Ecto neural progenitor cell (in vitro differentiated cells): ENCODE measurements at places on chromosomes 11 and 22.

DNA sequence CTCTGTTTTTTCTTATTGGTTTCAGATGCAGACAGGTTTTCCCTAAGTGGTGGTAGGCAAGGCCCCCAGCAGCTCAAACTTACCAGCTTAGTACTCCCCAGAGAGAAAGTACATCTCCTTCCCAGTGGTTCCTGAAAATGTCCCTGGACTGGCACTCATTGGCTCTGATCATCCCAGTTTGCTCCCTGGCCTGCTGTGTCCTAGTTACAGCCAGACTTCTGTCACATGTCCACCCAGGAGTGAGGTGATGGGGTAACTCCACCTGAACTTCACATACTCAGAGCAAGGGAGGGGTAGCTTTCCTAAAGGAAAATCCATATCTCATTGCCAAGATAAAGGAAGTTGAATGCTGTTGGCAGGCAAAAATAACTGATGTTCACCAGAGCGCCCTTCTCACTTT is 237.0 kb upstream of the MPPED2 start:
- DNase-seq, result no peak

GRCh38 chr11:134226806-134227325 is 2.4 kb downstream of the VPS26B start:
- DNase-seq, result no peak

GRCh38 chr11:30619767-30620166 is 33.6 kb upstream of the MPPED2 start:
- DNase-seq, result no peak

DNA sequence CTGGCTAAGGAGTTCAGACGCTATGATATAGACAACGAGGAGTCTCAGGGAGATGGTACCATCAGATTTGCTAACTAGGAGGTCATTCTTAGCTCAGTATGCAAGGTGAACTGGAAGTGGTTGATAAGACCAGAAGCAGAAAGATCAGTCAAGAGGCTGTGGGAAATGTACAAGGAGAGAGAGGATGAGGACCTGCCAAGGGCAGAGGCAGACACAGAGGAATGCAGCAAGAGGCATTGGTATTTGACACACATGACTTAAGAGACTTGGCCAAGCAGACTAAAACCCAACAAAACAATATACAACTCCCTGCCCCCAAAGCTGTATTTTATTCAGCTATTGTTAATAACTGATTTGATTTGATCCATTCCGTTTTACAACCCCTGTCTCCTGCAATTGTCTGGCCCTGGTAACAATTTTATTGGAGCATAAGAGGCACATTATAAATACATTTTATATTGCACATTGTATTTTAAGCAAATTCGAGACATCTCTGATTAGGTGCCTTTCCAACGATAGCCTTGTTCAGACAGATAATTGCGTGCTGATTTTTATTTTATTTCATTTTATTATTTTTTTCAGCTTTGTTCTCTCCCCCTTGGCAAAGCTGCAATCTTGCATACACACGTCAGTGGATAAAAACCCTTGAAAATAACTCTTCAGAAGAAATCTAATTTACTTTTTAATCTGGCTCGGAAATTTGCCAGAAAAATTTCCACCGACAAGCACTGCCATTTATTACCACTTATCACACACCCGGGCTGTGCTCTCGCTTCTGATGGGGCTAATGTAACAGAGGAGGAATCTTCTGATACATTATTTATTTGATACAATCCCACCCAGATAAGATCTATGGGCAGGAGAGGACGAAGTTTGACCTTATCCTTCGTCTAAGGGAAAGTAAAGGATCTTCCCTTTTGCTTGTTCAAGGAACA is 237.8 kb downstream of the NXPE2 start:
- no peak for DNase-seq

- no peak for DNase-seq
These were observed 31.4 kb downstream of the FEZ1 start for GRCh38 chr11:125464666-125465065.

DNA sequence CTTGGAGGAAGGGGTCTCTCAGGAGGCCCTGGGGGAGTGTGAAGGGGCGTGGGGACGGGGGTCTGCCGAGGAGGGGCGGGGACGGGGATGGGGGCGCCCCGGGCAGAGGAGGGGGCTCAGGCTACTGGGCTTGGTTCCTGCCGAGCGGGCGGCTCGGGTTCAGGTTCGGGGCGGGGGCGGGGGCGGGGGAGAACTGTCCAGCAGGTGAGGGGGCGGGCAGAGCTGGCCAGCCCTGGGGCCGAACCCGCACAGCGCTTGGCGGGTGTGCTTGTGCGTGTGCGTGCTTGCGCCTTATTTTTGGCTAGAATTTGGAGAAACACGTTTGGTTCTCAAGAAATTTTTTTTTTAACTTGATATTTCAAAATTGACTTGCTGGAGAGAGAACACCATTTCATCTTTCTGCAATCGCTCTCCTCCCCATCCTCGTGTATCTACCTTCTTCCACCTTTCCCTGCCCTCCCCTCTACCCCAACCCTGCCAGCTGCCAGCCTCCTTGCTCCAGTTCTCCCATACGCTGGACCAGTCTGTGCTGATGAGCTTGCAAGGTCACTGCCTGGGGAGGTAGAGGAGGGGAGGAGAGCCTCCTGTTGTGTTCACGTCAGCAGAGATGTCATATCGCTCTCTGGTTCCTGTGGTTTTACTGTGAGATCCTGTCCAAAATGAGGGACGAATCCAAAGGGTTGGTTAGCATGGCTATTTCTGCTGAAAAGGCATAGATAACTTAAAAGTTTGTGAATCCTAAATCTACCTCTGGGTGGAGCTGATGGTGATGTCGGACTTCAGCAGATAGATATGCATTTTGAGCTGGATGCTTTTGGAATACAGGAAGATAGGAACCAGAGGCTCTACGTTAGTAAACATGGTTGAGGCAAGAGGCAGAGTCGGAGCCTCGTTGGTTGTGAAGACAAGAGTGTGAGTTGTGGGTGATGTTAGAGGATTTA is 668 bp downstream of the MADD start:
- no peak for DNase-seq

- DNase-seq, result no peak
These were observed 89.4 kb upstream of the THY1 start for GRCh38 chr11:119512369-119512768.

GRCh38 chr11:131190446-131190845 is 180.0 kb upstream of the NTM start:
- no peak for DNase-seq

- DNase-seq, result no peak
These were observed 16.7 kb downstream of the ATG2A start for GRCh38 chr11:64900263-64900678.

- no peak for DNase-seq
These were observed 6.2 kb upstream of the RAB1B start for GRCh38 chr11:66262191-66262590.

- DNase-seq, result no peak
These were observed 79.6 kb downstream of the PHF21B start for GRCh38 chr22:44930016-44930710.

DNA sequence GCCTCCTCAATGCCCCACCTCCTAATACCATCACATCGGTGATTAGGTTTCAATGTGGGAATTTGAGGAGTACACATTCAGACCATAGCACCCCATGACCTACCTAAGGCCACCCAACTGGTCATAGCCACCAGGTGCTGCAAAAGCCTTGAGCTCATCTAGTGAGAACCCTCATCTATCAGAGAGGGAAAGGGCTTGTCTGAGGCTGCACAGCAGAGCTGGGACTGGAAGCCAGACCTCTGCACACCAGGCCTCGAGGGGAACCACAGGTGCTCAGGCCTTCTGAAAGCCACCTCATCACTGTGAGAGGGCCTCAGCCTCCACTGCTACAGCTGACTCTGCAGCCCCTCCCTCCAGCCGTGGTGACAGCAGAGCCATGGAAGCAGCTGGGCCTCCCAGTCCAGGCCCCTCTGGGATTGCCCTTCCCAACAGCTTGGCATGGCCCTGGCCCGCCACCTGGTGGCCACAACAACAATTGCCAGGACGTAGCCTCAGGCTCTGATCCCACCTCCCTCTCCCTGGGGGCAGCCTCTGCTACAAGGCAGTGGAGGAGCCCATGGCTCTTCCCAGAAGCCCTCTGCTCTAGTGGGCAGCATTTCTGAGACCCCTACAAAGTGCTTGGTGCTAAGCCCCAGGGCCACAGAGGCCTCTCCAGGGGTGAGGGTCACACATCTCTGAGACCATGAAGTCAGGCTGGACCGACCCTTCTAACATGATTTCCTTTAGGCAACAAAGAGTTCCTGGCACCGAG is 41.0 kb upstream of the PRDM11 start:
- peak; percentile 92 for DNase-seq

GRCh38 chr11:123249354-123249753 is 54.3 kb upstream of the CLMP start:
- no peak for DNase-seq

- no peak for DNase-seq
These were observed 100.0 kb upstream of the ARHGAP20 start for GRCh38 chr11:110812086-110812733.

- no peak for DNase-seq
These were observed 39.5 kb downstream of the CDKN1C start for GRCh38 chr11:2846056-2846455.

GRCh38 chr11:9617940-9618339 is 44.5 kb downstream of the WEE1 start:
- no peak for DNase-seq

DNA sequence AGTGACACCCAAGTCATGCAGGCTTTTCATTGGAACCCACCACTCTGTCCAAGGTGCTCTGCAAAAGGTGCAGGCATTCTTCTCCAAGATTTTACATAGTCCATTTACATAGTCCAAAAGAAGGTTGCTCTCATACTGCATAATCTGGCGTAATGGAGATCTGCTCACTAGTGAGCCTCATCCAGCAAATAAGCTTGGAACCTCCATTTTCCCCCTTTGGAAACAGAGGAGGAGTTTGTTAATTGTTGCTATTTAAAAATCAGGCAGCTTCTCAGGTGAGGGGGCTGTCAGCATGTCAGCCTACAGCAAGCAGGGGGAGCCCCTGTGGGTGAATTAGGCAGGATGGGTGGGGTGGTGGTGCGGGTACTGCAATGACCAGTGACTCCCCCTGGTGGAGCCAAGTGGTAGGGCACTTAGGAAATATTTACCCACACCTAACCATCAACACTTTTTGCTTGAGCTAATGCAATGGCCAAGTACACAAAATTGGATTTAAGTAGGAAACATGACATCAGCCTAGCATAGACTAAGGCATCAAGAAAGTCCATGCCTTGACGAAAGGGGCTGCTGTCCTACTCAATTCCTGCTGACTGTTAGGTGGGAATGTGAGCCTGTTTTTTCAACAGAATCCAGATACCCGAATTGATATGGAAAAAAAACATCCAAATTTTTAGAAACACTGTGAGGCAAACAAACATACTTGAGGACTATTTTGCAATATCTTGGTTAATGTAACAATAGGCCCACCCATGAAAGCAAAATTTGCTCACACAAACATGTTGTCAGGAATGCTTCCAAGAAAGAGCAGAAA is 64.5 kb downstream of the AMBRA1 start:
- peak; percentile 81 for DNase-seq

DNA sequence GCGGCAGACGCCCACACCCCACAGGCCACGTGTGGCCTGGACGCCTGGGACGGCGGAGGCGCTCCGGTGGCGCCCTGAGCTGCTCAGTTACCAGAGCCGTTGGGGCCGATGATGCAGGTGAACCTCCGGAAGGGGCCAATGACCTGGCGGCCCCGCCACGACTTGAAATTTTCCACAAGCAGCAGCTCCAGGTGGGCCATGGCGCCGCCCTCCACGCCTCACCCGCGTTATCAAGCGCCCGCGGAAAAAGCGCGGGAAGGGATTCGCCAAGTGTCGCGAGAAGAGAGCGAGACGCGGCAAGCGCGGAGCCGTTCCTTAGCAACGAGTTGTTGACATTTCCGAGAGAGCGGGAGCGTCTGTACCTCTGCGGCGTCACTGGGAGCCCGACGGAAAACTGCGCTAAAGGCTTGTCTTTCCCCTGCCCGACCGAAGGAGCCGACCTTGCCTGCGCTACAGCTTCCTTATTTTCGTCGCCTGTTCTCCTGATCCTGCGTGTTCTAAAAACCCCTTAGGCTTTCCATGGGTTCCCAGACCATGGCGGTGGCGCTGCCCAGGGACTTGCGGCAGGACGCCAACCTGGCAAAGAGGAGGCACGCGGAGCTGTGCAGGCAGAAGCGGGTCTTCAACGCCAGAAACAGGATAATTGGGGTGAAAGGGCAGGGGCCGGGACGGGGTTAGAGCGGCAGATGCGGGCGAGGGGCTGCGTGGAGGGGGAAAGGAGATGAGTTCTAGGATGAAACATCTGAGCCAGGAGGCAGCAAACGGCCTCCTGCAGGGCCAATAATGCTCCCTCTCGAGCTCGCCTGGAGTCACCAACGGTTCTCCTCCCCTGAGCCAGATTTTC is at the start of the genes RIBC2 and SMC1B:
Gene RIBC2, plus strand, starts transcription at position 326 of the 844 bp plus-strand sequence. Its CDS starts 194 bp downstream, at position 520.
Gene SMC1B, minus strand, starts transcription at position 232 of the 844 bp plus-strand sequence. Its CDS starts 32 bp downstream, at position 200.
- peak; percentile 84 for DNase-seq

DNA sequence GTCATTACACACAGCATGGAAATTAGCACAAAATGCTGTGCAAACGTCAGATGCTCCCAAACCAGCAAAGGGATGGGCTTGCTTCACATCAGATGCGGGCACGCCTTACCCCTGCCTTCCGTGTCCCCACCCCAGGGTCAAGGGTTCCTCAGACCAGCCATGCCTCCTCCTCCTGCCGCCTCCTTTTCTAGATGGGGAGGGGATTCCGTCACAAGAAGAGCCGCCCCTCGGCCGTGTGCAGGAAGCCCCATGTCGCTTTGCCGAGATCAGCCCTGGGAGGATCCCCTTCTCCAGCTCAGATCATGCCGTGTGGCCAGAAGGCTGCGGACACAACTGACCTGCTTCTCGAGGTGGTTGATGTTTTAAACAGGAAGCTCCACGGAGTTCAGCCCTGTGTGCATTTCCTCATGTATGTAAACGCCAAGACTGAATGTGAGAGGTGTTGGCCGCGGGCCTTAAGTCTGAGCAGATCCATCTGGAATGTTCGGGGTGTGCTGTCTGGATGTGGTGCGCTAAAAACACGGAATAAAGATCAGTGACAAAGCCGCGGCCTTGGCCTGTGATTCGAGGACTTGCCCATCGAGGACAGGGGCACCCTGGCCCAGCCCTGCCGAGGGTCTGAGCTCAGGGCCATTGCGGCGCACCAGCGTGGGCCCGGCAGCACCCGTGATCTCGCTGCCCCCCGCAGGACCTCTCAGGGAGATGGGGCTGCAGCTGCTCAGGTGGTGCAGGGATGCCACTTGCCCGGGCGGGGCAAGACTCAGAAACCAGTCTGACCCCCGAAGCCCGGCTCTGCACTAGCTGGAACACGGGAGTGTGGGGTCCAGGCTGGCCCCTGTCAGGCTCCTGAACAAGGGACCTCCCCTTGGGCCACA is 412.9 kb downstream of the TBC1D22A start:
- no peak for DNase-seq
